Breast epithelium (tissue), 4 donors: ENCODE measurements at places on chromosomes 2 and 18. TPM values are rescaled to one million over a fixed set of nuclear protein-coding genes. Genes with fewer than 3 reads are reported as not detected.

GRCh38 chr2:105473011-105473410, 74.2 kb upstream of the FHL2 start:
- DNase-seq: peak; percentile 29

DNA sequence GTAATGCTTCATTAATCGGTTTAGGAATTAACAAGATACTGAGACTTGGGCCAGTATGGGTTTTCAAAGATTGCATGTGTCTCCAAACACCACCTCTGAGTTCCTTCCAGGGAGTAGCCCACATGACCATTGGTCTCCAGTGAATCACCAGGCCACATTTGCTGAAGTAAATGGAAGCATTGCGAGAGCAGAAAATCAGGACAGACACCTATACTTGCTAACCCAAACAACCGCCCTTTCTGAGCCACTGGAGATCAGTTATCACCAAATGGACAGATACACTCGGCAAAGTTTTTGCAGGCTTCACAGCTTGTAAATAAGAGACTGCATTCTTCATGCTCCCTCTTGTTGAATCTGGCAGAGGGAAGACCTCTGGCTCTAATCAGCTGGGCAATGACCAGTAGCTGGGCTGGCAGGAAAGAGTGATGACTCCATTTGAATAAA, 40.9 kb downstream of the GATA6 start:
- DNase-seq: no peak

CHST10 gene
- 8.3 TPM for total RNA-seq

SOX11 gene
- total RNA-seq: 0.15 TPM
